ENCODE measurements at places on chromosomes 12 and 14. TPM values are rescaled to one million over a fixed set of nuclear protein-coding genes. Genes with fewer than 3 reads are reported as not detected.

- no peak for DNase-seq
Measured at GRCh38 chr14:50785457-50786063, 45.4 kb downstream of the NIN start.

GRCh38 chr12:15546102-15546701, 223.9 kb downstream of the PTPRO start:
- peak; percentile 48 for DNase-seq

- no peak for DNase-seq
Measured at GRCh38 chr14:31957565-31957964, 119.5 kb upstream of the ARHGAP5 start.

GRCh38 chr12:1324910-1325309, 269.5 kb downstream of the FBXL14 start:
- peak; percentile 53 for DNase-seq

GRCh38 chr14:72544615-72545387, 349.1 kb downstream of the DPF3 start:
- DNase-seq: no peak

GRCh38 chr12:106914796-106915634, 40.7 kb upstream of the TMEM263 start:
- no peak for DNase-seq

DNA sequence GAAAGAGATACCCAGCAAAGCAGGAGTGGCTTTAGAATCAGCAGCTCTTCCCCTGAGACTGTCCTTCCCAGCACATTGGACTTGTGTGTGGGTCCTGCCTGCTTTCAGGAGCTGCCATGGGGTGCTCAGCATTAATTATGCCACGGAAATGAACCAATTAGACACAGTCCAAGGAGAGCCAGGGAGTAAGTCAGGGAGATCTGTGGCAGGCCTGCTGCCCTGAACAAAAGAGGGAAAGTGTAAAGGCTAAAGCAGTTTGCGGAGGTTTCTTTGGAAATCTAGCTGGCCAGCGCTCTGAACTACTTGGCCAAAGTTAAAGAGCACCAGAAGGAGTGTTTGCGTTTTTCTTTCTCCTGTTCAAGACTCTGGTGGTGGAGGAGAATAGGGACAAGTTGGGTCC, 65.7 kb upstream of the SRSF5 start:
- DNase-seq: no peak

DNA sequence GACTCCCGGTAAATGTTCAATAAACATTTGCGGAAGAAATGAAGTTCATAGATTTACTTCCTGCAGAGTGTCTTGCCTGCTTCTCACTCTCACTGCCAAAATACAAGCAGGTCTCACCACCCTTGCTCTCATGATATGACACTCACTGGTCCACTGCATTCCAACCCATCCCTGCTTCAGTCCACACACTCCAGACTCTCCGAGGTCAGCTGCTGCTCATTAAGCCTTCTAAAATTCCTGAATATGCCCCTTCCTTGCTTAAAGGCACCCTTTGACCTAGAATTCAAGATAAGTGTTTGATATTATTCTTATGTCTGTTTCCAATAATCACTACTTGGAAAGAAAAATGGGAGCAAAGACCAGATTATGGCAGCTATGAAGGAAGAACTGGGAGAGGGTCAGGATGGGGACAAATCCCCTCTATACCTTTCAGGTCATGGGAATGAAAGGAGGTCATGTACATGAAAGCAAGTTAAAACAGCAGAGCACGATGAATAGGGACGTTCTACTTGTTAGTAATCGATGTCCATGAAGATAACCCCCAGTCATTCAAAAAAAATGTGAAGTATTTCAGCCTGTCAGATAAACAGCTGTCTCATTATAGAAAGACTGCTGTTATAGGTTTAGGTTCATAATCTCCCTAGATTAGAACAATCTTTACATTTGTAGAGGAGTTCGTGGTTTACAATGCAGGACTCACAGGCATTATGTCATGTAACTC, 10.5 kb upstream of the NID2 start:
- peak; percentile 61 for DNase-seq

DNA sequence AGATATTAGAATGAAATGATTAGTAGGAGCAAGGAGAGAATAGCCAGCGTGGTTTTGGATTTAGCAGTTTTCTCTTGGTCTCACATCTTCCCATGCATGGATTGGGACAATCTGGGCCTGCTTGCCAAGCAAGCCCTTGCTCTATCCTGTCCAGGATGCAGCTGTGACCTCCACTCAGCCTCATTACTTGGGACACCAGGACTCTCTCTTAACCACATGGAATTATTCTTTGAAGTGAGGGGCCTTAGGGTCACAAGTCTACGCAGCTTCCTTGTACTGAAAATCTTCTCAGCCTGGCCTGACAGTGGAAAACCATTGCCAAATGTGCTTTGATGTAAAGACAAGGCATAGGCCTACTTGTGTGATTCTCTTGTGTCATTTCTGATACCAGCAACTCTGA, 28.0 kb upstream of the DCN start:
- no peak for DNase-seq

- DNase-seq: peak; percentile 73
Measured at GRCh38 chr12:18141048-18141982, 51.3 kb upstream of the RERGL start.

DNA sequence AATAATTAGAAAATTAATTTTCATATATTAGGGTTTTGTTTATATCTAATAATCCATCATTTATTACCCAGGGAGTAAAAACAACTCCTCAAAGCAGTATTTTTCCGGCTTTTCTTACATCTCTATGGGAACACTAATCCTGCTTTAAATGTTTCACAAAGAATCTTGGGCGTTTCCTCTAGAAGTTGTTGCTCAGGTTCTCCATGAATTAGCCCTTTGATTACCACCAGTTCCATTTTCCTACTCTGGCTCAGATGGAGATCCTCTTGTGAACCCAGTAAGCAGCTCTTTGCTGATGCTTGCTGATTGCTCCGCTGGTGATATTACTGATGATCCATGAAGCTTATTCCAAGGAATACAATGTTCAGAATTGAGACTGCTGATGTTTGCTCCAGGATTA, 78.5 kb upstream of the PKP2 start:
- no peak for DNase-seq

- peak; percentile 69 for DNase-seq
Measured at GRCh38 chr12:120468325-120468820, 1.2 kb downstream of the SRSF9 start.

Gene SDR9C7
- not detected for total RNA-seq

Gene KLRD1
- total RNA-seq: 0.16 TPM

Gene DLK1
- total RNA-seq: 0.09 TPM

Gene PAH
- total RNA-seq: not detected
